Psoas muscle (tissue), 8 donors: ENCODE measurements at places on chromosomes 6 and 20. TPM values are rescaled to one million over a fixed set of nuclear protein-coding genes. Genes with fewer than 3 reads are reported as not detected.

Gene WFDC5
- not detected for total RNA-seq

Gene TMEM74B
- 0.90 TPM for total RNA-seq

Gene SRMS
- not detected for total RNA-seq

Gene HMGN3
- 41.9 TPM for total RNA-seq

Gene CDH26
- total RNA-seq = 0.44 TPM

Gene E2F1
- 0.82 TPM for total RNA-seq

Gene SLC17A3
- not detected for total RNA-seq

Gene C2
- total RNA-seq = 5.5 TPM

Gene IL20RA
- total RNA-seq = not detected

Gene CASS4
- 0.34 TPM for total RNA-seq

Gene TGM3
- 0.11 TPM for total RNA-seq

Gene EFHC1
- 1.8 TPM for total RNA-seq

Gene ALDH5A1
- 37.0 TPM for total RNA-seq

Gene PLA2G7
- total RNA-seq = not detected

Gene PRKN
- 17.5 TPM for total RNA-seq

Gene TAF4
- 17.7 TPM for total RNA-seq

Gene HLA-DQA1
- 7.8 TPM for total RNA-seq

Gene BTNL2
- not detected for total RNA-seq

Gene HINT3
- 60.5 TPM for total RNA-seq

Gene POM121L2
- total RNA-seq = not detected

Gene SH3BGRL2
- total RNA-seq = 3.5 TPM

Gene BPIFA1
- total RNA-seq = not detected

Gene CNBD2
- 7.9 TPM for total RNA-seq
